Lung (tissue), 17 donors: ENCODE measurements at places on chromosomes 13 and 19. TPM values are rescaled to one million over a fixed set of nuclear protein-coding genes. Genes with fewer than 3 reads are reported as not detected.
A peak's percentile ranks its signal among the peaks of the same experiment; 100 is the strongest.

The RPL28 gene
- total RNA-seq = 1,742 TPM

The ZNF430 gene
- 14.5 TPM for total RNA-seq

The IER2 gene
- total RNA-seq = 93.5 TPM

The EEF1AKMT1 gene
- 11.9 TPM for total RNA-seq

The PSG7 gene
- not detected for total RNA-seq

The MATK gene
- total RNA-seq = 3.8 TPM

The ZNF229 gene
- total RNA-seq = 7.0 TPM

The UQCR11 gene
- total RNA-seq = 35.4 TPM

The KCNK6 gene
- 9.5 TPM for total RNA-seq

The CALR3 gene
- not detected for total RNA-seq

The ZNF493 gene
- total RNA-seq = 18.2 TPM

- no peak for DNase-seq
Observed at GRCh38 chr13:40666933-40667621, 636 bp upstream of the FOXO1 start.

GRCh38 chr13:102799426-102800144 is 666 bp downstream of the BIVM start:
- DNase-seq = no peak

GRCh38 chr19:10927730-10928562 is 493 bp downstream of the YIPF2 start:
- DNase-seq = no peak

GRCh38 chr19:18091217-18091608 is 4.5 kb upstream of the IL12RB1 start:
- DNase-seq = no peak

- DNase-seq = no peak
Observed at GRCh38 chr19:51686171-51686570, 7.0 kb upstream of the SPACA6 start.

DNA sequence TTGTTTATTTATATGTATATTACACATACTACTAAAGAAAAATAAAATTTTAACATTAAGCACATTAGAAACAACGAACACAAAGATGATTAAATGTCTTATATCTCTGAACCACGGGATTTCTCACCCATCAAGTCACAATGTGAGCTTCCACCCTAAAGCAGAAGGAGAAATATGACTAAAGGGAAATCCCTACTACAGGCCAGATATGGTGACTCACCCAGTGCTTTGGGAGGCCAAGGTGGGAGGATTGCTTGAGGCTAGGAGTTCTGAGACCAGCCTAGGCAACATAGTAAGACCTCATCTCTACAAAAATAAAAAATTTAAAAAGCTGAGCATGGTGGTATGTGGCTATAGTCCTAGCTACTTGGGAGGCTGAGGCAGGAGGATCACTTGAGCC is 24.6 kb downstream of the DCT start:
- DNase-seq = no peak

- peak; percentile 33 for DNase-seq
Observed at GRCh38 chr13:114131583-114132418, 622 bp downstream of the RASA3 start.

DNA sequence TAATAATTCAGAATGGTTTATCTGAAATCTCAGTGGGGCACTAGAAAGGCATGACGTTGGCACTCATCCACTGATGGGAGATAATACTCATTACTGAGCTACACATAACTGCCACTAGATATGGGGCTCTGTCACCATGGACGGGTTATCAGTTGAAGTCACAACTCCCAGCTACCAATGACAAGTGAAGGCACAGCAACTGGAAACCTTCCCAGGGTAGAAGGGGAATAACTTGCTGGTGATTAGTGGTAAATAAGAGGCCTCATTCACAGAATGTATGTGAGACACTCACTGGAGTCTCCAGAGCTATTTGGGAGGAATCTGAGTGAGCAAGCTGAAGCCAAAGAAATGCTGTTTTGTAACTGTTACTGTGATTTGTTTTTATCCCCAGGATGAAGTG is 249.6 kb downstream of the ENOX1 start:
- peak; percentile 35 for DNase-seq

DNA sequence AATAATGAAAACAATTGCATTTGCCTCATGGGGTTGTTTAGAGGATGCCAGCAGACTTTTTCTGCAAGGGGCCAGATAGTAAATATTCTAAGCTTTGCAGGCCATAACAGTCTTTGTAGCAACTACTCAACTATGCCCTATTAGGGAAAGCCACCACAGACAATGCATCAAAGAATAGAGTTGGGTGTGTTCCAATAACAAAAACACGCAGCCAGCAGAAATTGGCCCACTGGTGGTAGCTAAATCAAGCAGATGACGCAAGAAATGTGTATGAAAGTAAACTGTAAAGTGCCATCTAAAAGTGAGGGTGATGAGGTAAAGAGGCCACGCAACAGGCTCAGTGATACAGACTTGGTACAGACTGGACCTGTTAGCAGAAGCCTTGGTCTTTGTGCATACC is 75.2 kb upstream of the SIAH3 start:
- peak; percentile 76 for DNase-seq

- DNase-seq = no peak
Observed at GRCh38 chr19:45938733-45939319, 24.2 kb upstream of the NANOS2 start.

DNA sequence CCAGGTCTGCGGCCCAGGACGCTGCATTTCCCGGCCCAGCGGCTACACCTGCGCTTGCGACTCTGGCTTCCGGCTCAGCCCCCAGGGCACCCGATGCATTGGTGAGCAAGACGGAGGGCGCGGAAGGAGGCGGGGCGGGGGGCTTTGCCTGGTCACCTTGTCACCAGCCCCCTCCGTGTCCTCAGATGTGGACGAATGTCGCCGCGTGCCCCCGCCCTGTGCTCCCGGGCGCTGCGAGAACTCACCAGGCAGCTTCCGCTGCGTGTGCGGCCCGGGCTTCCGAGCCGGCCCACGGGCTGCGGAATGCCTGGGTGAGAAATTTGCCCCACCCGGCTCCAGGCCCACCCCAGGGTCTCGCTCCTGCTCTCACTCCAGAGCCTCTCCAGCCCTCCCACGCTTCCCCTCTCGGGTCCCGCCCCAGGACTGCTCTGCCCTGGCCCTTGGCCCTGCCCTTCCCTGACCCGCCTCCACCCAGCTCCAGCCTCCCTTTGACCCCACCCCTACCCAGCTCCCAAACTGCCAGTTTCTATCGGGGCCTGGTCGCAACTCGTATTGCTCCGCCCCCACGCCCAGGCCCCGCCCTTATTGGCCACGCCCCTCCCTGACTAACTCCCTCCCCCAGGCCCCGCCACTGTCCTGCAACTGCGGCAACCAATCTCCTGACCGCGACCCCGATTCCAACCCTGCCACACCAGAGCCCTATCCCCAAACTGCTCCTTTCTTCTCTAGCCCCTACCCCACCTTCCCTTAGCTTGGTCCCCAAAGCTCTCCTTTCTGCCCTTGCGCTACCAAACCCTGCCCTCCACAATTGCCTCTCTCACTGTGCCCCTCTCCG is 8.6 kb downstream of the LTBP4 start:
- peak; percentile 50 for DNase-seq

DNA sequence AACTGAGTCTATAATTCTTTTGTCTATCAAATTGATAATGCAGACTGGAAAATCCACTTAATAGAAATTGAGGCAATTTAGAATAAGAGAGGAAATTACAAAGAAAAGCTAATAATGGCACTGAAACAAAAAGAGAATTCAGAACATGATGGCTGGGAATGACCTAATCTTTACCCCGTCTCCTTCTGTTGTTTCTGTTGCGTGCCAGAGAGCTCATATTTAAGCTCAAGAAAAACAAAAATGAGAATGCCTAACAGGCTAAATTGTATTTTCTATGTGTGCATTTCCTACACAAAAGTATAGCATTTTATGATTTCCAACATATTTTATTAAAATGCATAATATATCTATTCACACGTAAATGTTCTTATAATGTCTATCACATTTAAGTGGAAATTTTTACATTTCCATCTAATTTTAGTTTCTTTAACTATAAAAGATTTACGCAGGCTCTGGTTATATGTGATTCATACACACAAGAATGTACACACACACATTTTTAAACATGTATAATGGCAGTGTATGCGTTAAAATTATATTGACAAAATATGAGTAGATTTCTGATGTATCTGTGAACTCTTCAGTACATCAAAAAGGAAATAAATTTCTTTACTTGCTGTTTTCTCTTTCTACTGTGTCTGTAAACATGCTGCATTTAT is 432.3 kb downstream of the SLITRK6 start:
- peak; percentile 14 for DNase-seq

DNA sequence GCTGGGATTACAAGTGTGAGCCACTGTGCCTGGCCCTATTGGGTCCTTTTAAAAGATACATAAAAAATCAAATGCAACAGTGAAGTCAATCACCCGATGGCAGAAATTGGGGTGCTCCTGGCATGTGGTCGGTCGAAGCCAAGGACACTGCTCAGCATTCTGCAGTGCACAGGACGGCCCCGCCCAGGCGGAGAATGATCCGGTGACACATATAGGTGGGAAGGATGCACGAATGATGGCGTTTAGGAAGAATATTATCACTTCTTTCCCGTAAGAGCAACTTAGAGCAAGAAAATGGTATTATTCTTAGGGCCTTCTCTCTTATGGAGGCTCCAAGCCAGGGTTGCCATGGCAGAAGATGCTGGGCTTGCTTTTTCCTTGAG is 3.2 kb upstream of the GP6 start:
- DNase-seq = no peak

GRCh38 chr13:110376120-110376519 is 69.0 kb downstream of the COL4A2 start:
- DNase-seq = no peak

DNA sequence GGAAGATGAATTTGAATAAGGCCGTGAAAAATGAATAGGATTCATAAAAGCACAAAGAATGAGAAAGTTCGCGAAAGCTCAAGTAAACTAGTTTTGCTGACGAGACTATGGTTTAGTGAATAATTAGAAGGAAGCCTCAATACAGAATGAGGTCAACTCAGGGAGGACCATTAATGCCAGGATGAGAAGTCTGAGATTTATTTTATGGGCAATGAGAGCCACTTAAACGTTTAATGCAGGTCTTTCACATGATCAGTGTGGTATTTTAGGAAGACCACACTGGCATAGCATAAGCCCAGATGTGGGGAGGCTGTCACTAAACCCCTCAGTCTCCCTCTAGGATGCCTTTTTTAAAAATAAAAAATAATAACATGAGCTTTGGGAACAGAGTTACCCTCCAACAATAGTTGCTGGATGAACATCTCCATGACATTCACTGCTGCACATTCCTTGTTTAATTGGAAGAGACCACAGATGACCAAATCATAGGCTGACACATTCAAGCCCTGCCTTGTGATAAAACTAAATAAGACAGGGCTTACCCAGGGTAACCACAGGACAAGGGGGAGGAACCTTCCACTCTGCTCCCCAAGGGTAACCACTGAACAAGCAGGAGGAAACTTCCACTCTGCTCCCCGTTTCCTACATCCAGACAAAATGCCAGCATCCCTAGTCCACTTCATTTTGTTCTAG is 43.6 kb upstream of the LSM14A start:
- no peak for DNase-seq

DNA sequence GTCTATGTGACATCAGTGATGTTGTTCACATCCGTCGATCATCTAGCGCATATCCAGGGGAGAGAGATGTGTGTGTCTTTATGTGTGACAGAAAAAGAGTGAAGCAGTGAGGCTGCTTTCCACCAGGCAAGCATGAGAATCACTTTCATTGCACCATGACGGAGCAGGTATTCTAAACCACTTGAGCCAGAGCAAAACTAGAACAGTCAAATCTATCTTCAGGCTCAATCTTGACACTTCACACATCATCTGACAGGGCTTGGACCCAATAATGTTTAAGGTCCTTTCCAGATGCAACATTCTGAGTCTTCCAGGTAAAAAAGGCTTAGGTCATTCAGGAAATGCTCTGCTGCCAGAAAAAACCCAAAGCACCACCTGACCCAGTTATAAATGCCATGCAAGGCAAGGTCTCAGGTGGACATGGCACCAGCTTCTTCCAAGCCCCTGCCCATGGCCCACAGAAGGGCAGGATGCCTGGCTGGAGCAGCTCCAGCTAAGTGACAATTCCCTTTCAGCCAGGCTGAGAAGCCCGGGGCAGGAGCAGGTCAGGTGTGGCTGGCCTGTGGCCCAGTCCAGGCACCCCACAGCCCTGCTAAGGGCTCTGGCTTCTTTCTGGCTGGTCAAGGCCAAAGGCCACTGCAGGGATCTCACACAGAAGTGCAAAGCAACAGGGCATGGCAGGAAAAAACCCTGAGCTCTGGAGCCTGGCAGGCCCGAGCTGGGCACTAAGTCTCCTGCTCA is 5.0 kb downstream of the ELAVL1 start:
- no peak for DNase-seq

GRCh38 chr19:50003810-50004419 is 21.3 kb downstream of the VRK3 start:
- no peak for DNase-seq

DNA sequence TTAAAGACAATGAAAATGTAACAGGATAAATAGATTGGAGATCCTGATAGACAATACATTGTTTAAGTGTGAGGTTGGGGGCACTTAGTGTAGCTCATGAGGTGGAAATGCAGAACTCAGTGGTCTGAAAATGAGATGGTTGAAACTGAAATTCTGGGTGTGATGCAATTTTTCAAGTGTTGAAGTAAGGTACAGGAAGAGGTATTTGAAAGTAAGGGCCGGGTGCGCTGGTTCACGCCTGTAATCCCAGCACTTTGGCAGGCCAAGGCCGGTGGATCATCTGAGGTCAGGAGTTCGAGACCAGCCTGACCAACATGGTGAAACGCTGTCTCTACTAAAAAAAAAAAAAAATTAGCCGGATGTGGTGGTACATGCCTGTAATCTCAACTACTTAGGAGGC is 113.0 kb downstream of the UFM1 start:
- DNase-seq = no peak

DNA sequence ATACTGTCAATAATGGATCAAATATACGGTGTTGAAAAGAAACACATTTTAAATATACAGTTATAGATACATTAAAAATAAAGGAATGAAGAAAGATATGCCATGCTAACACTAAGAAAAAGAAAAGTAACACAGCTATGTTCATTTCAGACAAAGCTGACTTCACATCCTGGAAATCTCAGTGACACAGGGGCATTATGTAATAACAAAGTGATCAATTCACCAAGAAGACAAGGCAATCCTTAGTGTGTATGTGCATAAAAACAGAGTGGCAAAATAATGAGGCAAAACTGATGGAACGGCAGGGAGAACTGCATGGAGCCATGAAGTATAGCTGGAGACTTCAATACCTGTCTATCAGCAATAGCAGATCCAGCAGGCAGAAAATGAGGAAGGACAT is 13.1 kb downstream of the ZNF14 start:
- DNase-seq = no peak

DNA sequence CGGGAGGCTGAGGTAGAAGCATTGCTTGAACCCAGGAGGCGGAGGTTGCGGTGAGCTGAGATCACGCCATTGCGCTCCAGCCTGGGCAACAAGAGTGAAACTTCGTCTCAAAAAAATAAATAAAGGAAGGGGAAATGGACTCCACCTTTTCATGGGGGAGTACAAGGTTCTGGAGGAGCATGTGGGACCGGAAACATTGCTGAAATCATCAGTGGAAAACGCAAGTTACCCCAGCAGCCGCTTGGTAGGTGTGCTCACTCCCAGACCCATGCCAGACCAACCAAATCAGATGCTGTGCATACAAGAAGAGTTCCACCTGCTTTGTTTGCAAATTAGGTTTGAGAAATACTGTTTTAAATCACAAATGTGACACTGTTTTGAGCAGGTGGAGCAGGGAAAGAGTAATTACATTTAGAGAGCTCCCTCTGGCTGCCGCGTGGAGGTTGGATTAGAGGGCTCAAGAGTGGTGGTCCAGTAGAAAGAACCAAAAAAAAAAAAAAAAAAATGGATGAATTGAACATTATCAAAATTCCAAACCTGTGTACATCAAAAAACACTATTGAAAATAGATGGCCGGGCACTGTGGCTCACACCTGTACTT is 4.9 kb downstream of the ERICH4 start:
- no peak for DNase-seq
